Subcutaneous adipose tissue (tissue), 4 donors: ENCODE measurements at places on chromosomes 2 and 18. TPM values are rescaled to one million over a fixed set of nuclear protein-coding genes. Genes with fewer than 3 reads are reported as not detected.

The MBOAT2 gene
- 7.6 TPM for total RNA-seq

The RBM44 gene
- total RNA-seq: 1.8 TPM

The IL36G gene
- total RNA-seq: not detected

The ITGB6 gene
- not detected for total RNA-seq

The ABHD1 gene
- total RNA-seq: 1.5 TPM

The RAMP1 gene
- 2.9 TPM for total RNA-seq

The HTR2B gene
- 13.3 TPM for total RNA-seq

The CYP27A1 gene
- total RNA-seq: 206 TPM

The ONECUT2 gene
- total RNA-seq: not detected

The ZNF24 gene
- 30.9 TPM for total RNA-seq

The AQP4 gene
- not detected for total RNA-seq

The NTSR2 gene
- total RNA-seq: 1.1 TPM

The GPR148 gene
- total RNA-seq: not detected

The FEV gene
- total RNA-seq: not detected

The TRIM43 gene
- not detected for total RNA-seq

The CFAP65 gene
- total RNA-seq: not detected

The TLX2 gene
- not detected for total RNA-seq

The GPR55 gene
- total RNA-seq: not detected

The LPIN2 gene
- total RNA-seq: 32.6 TPM

The SRD5A2 gene
- not detected for total RNA-seq

The C2orf92 gene
- 8.8 TPM for total RNA-seq

The AMER3 gene
- total RNA-seq: not detected

The LIPG gene
- total RNA-seq: not detected

The TTC32 gene
- total RNA-seq: 14.7 TPM

The BOLL gene
- total RNA-seq: not detected

The LAMA3 gene
- total RNA-seq: 33.1 TPM

The DQX1 gene
- total RNA-seq: not detected

The FBXO48 gene
- total RNA-seq: 2.0 TPM
